ENCODE measurements at places on chromosomes 2 and 18.
A peak's percentile ranks its signal among the peaks of the same experiment; 100 is the strongest.

DNA sequence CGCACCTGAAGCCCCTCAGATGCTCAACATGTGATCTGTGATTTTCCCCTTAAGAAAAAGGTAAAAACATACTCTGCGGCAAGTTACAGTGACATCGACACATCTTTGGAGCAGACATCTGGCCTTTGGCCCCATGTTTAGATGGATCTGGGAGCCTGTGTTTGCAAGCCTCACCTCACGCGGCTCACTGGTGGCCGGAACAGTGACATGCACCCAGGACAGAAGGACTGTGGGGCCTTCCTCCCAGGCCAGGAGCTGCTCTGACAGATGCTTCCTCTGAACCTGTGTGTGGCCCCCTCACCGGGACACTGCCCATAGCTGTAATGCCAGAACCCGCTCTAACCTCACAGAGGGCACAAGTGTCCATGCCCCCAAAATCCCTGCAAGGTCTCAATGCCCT is 13.1 kb downstream of the PASK start:
- no peak for DNase-seq

DNA sequence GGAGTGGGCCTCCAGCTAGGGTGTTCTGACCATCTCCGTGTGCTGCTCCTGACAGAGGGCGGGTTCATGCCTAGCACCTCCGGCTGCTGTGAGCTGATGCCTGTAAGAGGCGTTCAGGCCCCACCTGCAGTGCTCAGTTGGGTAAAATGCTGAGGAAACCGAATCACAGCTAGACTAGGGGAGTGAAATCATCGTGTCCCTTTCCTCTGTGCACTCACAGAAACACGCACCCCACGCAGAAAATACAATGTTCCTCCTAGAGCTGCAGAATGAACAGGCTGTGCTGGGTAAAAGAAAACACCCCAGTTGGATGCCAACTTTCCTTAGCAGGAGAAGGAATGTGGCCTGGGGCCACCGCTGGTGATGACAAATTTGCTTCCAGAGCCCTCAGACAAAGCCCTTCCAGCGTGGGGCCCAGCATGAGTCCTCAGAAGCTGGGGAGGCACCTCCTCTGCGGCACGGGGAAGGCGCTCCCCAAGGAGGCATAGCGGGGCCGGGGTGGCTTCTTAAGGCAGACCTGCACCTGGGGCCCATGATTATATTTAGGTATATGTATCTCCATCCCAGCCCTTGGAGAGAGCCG is 16.3 kb upstream of the ARHGEF4 start:
- DNase-seq, result no peak

DNA sequence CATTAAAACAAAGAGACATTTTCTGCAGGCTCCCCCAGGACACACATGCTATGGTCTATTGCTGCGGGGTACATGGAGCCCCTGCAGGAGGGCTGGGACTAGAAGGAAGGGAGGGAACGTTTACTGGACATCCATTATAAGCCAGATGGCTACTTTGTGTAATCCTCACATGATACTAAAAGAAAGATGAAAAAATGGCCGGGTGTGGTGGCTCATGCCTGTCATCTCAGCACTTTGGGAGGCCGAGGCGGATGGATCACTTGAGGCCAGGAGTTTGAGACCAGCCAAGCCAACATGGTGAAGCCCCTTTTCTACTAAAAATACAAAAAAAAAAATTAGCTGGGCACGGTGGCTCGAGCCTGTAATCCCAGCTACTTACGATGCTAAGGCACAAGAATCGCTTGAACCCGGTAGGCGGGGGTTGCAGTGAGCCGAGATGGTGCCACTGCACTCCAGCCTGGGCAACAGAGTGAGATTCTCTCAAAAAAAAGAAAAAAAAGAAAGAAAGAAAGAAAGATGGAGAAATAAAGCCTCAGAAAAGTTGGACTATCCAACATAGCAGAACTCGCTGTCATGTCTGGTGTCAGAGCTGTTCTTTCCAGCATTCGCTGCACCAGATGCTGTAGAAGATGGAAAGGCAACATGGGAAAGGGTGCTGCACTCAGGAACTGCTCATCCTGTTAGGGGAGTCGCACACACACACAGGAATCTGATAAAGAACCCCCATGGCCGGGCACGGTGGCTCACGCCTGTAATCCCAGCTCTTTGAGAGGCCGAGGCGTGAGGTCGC is 7.8 kb upstream of the MYCN start:
- DNase-seq, result no peak

DNA sequence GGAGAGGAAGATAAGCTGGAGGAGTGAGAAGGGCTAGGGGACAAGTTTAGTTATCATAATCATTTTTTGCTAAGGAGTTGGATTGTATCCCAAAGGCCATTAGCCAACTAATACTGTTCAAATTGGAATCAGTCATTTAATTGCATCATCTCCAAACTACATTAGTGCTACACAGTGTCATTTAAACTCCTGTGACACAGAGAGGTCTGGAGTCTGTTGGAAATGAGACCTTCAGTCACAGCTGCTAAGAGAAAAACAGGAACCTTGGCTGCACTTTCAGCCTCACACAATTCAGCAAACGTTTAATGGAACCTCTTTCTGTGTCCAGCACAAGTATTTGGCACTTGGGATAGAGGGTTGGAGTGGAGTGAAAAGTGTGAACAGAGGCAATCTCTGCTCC is 175.5 kb upstream of the MGAT5 start:
- peak; percentile 1 for DNase-seq

- peak; percentile 2 for DNase-seq
These were observed 16.5 kb downstream of the SCG2 start for GRCh38 chr2:223585666-223586065.

- peak; percentile 85 for DNase-seq
These were observed 23.6 kb downstream of the FZD5 start for GRCh38 chr2:207746131-207746530.

DNA sequence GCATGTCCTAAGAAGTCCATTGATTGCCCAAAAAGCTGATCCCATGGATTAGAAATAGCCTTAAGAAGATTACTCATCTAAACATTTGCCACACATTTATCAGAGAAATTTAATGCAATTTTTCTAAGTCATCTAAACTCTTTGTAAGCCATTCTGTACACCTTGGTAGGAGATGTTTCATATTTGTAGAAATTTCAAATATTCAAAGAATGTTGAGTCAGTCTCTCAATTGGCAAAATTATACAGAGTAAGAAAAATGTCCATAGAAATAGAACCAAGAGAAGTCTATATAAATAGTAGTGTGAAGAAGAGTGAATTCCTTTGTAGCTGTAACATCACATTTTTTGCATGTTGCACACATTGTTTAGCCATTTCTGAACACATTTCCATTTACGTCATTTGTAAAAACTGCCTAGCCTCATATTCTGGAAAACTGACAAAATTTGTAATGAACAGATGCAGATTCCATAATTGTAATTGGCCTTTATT is 128.6 kb downstream of the MSTN start:
- no peak for DNase-seq

GRCh38 chr2:46072101-46072820 is 224.9 kb upstream of the EPAS1 start:
- DNase-seq, result no peak

DNA sequence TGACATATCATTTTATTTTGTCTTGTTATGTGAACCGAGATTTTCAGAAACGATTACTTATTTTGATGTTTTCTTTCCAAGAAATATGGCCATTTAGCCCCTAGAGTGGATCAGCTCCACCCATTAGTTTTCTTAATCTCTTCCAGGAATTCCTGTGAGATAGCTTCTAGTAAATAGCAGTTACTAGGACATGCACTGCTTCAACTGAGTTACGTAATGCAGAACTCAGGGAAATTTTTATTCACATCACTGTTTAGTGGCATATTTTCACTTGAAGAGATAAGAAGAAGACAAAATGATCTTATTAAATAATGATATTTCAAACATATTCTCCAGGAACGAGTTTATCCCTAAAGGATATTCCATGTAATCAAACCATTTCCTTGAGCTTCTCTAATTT is 573.5 kb upstream of the CNTNAP5 start:
- DNase-seq, result peak; percentile 38

- no peak for DNase-seq
These were observed 64.4 kb downstream of the SFXN5 start for GRCh38 chr2:73006969-73007710.

DNA sequence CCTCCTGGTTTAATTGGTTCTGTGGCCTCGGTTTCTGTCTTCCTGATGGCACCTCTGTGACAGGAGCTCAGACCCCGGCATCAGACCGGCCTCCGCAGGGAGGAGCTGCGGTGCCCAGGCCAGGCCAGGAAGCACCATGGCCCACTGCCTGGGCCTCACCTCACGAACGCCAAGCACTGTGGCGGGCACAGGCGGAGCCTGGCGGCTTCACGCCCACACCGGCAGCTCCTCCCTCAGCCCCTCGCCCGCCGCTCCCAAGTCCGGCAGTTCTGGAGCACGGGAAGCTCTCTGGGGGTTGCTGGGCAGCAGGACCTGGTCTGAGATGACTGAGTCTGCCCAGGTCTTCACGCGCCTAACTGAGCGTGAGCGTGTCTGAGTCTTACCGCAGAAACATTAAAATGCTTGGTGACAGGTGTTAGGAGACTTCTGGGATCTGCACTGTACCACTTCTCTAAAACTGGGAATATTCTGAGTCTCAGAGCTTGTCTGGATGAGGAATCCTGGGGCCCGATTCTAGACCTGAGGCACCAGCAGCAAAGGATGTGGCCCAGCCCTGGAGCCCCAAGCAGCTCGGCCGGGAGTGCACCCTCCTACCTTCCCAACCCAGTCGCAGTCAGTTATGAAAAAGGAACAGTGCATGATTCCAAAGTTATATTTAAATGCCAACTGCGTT is 21.9 kb downstream of the RTP5 start:
- DNase-seq, result no peak

GRCh38 chr18:23102493-23103261 is 32.6 kb upstream of the CABLES1 start:
- no peak for DNase-seq

- no peak for DNase-seq
These were observed 781.4 kb upstream of the GYPC start for GRCh38 chr2:125874564-125874963.

- no peak for DNase-seq
These were observed 338.6 kb upstream of the MMADHC start for GRCh38 chr2:149926149-149926548.

GRCh38 chr2:234974501-234975385 is 22.9 kb downstream of the SH3BP4 start:
- no peak for DNase-seq

- DNase-seq, result no peak
These were observed 34.5 kb upstream of the SIX3 start for GRCh38 chr2:44906972-44907371.

DNA sequence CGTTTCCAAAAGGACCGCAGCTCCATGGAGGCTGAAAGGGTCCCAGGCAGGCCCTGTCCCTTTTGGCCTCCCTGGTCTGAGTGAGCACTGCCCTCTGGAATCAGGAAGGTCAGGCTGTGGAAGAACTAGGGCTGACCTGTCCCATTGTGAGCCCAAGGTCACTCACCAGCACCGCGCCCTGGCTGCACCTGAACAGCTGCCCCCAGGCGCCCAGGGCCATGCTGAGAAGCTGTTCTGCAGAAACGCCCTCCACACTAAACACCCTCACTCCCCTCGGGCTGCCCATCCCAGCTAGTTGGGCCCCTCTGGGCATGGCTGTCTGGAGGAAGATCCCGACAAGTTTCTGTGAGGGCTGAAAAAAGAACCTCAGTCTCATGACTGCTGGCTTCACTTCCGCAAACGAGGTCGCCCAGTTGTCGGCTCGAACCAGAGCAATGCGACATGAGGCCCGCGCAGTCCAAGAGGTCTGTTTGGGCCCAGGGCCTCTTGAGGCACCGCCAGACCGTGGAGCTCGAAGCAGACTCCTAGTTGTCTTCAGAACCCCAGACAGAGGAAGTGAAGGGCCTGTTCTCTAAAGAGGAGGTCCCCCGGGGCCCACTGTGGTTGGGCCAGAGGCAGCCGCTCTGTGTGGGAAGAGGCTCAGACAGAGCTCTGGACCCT is 64.4 kb downstream of the INPP5D start:
- DNase-seq, result no peak

- DNase-seq, result no peak
These were observed 328.1 kb upstream of the PKDCC start for GRCh38 chr2:41719756-41720155.

DNA sequence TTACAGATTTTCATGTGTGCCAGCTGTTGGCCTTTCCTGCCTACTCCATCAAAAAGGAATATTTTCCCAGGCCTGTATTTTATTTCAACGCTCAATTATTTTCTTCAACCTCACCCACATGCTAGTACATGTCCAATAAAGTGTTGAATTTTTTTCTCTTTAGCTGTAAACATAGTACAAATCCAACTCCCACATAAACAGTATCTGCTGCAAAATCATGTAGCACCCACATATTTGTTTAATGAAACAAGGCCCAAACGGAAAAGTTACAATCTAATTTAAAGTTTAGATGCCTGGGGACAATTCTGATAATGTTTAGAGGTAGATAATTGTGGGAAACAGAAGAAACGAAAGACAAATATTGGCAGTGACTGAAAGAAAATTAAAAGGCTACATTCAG is 275.4 kb upstream of the ACVR2A start:
- DNase-seq, result no peak

GRCh38 chr2:170121689-170122088 is 56.3 kb upstream of the MYO3B start:
- DNase-seq, result no peak

- peak; percentile 68 for DNase-seq
These were observed 204.1 kb downstream of the GLI2 start for GRCh38 chr2:120939595-120940318.

- DNase-seq, result peak; percentile 22
These were observed 12.3 kb downstream of the ARL6IP6 start for GRCh38 chr2:152730591-152731333.

DNA sequence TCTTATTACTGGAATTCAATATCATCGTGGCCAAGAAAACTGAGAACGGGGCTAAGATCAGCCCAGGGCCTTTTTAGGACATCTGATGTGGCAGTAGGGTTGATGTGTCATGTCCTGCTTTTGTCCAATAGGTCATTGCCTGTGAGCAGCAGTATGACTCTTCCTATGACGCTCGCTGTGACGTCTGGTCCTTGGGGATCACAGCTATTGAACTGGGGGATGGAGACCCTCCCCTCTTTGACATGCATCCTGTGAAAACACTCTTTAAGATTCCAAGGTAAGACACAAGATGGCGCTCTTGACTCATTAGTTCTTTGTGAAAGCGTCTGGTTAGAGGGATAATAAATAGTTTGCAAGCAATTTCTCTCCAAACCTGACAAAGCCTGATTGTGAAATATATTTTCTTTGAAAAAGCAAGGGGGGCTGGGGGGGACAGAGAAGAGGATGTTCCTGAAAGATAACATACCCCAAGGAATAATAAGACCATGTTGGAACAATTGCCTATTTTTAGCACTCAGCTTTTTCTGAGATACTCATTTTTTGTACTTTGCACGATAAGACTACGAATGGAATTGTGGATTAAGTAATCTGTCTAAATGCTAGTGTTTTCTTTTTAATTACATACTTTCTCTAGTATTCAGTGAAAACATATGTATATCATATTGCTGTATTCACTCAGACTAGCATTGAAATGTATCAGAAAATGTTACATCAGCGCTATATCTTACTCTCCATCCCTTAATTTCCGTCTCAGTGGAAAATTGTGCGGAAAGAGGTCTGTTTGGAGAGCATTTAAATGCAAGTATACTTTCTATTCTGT is 58.1 kb downstream of the MYO3B start:
- DNase-seq, result peak; percentile 92

GRCh38 chr2:36536776-36537175 is 61.2 kb downstream of the FEZ2 start:
- peak; percentile 54 for DNase-seq
